ENCODE measurements at places on chromosomes 11 and 22.

GRCh38 chr11:20010851-20011225 is 149.4 kb downstream of the DBX1 start:
- no peak for DNase-seq

- DNase-seq: no peak
These were observed 239.9 kb upstream of the ZC3H12C start for GRCh38 chr11:109853156-109853776.

- DNase-seq: no peak
These were observed 160.4 kb downstream of the INSC start for GRCh38 chr11:15275141-15275540.

DNA sequence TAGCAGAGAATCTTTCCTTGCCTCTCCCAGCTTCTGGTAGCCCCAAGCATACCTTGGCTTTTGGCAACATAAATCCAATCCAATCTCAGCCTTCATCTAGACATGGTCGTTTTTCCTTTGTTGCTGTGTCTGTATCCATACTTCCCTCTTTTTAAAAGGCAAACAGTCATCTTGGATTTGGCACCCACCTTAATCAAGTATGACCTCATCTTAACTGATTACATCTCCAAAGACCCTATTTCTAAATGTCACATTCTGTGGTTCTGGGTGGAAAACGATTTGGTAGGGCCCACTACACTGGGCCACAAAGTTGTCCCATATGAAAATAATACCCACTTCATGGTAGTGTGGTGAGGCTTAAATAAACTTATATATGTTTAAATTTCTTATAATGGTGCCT is 852 bp downstream of the BUD13 start:
- no peak for DNase-seq

DNA sequence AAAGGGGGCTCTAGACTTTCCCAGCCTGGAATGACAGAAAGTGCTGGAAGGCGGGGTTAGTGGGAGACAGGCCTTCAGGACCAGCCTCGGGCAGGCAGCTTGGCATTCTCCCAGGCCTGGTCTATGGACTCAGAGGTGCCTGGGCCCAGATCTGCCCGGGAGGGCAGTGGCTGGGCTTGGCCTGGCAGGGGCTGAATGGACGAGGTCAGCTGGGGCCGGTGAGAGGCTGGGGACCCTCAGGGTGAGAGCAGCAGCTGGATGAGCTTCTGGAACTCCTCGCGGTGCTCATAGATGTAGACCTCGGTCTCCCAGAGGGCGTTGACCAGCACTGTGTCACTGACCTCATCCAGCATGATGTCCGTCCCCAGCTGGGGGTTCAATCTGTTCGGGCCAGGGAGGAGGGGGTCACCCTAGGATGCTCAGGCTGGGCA is 1.5 kb upstream of the BAIAP2L2 start:
- DNase-seq: no peak

DNA sequence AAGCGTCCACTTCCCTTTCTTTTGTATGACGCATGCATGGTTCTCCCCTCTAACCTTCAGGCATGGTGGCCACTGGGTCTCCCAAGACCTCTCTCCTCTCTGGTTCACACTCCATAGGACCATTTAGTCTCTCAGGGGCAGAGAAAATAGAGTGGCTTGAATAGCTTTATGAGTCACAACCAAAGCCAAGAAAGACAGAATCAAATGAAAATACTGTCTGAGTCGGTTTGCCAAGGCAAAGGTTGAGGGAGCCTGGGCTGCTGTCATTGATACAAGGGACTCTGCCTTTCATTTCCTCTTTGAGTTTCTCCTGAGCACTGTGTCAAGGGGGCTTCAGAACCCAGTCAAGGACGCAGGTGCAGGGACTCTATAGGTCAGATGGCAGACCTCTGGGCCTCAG is 44.2 kb downstream of the TENM4 start:
- no peak for DNase-seq

DNA sequence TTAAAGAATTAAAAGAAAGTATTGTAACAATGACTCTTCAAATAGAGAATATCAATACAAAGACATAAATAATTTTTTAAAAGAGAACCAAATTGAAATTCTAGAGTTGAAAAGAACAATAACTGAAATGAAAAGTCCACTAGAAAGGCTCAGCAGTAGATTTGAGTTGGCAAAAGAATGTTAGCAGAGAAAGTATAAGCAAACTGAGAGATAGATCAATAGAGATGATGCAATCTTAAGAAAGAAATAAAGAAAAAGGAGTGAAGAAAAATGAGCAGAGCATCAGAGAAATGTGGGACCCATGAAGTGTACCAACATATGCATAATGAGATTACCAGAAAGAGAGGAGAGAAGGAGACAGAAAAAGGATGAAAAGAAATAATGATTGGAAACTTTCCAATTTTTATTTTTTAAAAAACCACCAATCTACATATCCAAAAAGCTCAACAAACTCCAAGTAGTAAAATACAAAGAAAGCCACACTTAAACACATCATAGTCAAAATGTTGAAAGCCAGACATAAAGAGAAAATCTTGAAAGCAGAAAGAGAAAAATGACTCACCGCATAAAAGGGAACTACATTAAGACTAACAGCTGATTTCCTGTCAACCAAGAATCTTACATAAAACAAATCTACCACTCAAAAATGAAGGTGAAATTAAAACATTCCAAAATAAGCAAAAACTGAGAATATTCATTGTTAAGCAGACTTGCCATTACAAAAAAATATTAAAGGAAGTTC is 20.9 kb downstream of the NCF4 start:
- DNase-seq: no peak
